Epithelial cell of esophagus (primary cell): ENCODE measurements at places on chromosomes 5 and 9.

- peak; percentile 85 for DNase-seq
Measured at GRCh38 chr9:115058684-115059315, 59.2 kb downstream of the TNC start.

- peak; percentile 78 for DNase-seq
Measured at GRCh38 chr9:125659954-125660353, 47.1 kb downstream of the MAPKAP1 start.

- no peak for DNase-seq
Measured at GRCh38 chr5:116410336-116410890, 164.2 kb downstream of the SEMA6A start.

DNA sequence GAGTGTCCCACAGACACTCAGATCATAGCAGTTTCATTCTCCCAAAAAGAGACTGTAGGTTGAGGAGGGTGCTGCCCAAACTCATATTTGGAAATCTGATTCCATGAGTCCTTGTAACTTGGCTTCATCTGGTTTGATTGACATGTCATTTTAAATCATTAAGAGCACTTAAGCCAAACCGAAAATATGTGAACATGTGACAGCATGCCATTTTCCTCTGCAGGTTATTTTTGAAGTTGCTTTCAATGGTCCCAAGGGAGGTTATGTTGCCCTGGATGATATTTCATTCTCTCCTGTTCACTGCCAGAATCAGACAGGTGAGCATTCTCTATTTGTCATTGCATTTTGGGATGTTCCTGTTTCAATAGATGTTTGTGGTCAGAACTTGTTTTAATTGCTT is 87.6 kb downstream of the MAMDC2 start:
- peak; percentile 37 for DNase-seq
